Stimulated activated CD8-positive, alpha-beta memory T cell treated with anti-CD3 and anti-CD28 coated beads, Interleukin-4, amount 100 ng/mL, for 1 hour (primary cell): ENCODE measurements at places on chromosomes 12 and 14.

GRCh38 chr14:22797017-22797917 lies 18.0 kb downstream of the SLC7A7 start:
- no peak for DNase-seq

DNA sequence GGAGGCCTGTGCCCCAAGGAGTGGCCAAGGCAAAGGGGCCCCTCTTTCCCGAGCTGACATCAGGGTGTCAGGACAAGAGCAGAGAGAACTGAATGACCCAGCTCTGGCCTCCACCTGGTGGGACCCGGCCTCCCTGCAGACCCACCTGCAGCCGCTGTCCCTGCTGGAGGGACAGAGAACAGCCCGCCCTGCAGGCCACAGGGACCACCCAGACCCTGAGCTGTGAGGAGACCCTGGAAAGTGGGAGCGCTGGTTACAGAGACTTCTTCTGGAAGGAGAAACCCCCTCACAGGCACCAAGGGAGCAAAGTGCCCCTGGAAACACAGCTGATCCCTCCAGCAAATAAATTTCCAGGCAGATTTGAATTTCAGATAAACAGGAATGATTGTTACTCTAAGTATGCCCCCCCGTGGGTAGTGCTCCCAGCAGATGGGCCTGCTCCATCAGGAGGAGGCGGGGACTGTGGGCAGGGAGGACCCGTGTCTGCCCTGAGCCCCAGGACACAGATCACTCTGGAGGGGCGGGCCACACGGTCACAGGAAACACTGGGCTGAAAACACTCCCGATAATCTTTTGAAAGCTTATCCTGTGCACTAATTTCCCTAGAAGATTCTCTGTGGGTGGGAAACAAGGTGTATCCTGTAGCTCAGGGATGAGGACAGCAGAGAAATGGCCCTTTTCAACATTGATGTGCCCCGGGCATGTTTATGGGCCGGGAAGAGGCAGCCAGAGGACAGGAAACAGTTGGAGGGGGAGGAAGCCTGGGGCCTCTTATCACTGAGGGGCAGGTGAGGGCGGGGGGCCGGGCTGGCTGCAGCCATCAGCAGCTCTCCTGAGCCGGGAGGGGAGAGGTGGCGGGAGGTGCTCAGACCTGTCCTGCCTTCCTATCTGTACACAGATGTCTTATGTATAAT lies 276.0 kb downstream of the ADGRD1 start:
- no peak for DNase-seq

- no peak for DNase-seq
Measured at GRCh38 chr12:123982269-123982668, 9.3 kb downstream of the ZNF664 start.

GRCh38 chr12:69204191-69204590 lies 35.2 kb upstream of the CPSF6 start:
- no peak for DNase-seq

GRCh38 chr12:113341535-113341934 lies 6.6 kb upstream of the SLC8B1 start:
- no peak for DNase-seq
